ENCODE measurements at places on chromosomes 6 and 20.

GRCh38 chr6:14789996-14790395 lies 455.9 kb upstream of the JARID2 start:
- DNase-seq: no peak

DNA sequence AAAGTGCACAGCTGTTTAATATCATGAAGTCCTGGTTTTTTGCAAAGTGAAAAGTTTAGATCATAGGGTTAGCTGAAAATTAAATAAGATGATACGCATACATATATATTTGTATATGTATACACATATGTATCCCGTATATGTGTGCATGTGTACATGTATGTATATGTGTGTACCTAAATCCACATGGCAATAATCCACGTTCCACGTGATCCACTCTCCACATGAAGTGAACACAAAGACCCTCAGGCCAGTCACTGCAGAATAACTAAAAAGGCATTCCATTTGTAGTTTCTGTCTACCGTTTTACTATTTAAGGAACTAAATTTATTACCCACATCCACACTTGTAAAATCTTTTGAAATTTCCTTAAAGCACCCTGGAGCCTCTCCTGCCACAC lies 294.9 kb downstream of the FOXA2 start:
- DNase-seq: no peak

GRCh38 chr6:2476376-2476775 lies 231.0 kb upstream of the GMDS start:
- DNase-seq: no peak

DNA sequence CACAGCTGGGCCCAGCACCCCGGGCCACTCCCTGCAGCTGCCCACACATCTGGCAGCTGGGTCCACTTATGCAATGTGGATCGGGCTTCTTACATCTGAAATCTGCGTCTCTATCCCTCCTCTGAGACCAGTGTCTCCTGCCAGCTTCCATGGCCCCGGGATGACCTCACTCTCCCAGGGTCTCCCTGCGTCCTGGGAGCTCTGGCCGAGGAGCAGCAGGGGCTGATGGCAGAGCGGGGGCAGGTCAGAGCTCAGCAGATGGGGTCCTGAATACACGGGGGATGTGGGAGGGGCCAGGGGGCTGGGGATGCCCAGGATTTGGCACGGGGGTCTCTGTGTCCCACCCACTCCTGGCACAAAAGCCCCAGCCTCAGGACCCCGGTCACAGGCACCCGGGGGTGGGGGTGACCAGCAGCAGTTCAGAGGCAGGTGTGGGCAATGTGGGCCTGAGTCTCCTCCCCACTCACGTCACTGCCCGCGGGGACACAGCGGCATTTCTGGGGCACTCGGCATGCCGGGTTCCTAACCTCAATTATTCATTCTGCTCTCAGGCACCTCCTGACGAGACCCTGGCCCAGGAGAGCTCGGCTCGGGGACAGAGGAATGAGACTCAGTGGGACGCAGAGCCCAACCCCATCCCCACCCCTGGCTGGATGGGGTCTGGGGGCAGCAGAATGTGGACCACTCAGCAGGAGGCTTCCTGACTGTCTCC lies 16.4 kb downstream of the CHRNA4 start:
- no peak for DNase-seq

- DNase-seq: no peak
Observed at GRCh38 chr20:34382174-34382573, 19.1 kb downstream of the ITCH start.
